ENCODE measurements at places on chromosomes 13 and 19.

- no peak for DNase-seq
Measured at GRCh38 chr13:97234742-97235141, 12.6 kb downstream of the MBNL2 start.

DNA sequence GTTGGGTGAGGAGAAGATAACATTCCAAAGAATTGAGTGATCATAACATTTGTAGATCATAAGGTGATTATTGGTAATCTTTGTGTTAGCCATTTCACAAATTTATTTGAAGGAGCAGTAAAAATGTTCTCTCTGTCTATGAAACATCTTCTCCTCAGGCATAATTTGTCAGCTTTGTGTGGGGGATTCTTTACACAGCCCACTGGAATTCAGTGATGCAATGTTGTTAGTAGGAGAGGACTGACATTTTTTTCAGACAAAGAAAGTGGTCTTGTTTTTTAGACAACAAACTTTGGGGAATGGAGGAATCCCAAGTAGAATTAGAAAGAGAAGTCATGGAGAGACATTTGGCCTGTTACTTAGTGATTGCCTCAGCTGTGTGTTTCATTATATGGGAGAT, 100.3 kb downstream of the ITGBL1 start:
- no peak for DNase-seq

- no peak for DNase-seq
Measured at GRCh38 chr19:28586474-28586873, 626.5 kb downstream of the UQCRFS1 start.

DNA sequence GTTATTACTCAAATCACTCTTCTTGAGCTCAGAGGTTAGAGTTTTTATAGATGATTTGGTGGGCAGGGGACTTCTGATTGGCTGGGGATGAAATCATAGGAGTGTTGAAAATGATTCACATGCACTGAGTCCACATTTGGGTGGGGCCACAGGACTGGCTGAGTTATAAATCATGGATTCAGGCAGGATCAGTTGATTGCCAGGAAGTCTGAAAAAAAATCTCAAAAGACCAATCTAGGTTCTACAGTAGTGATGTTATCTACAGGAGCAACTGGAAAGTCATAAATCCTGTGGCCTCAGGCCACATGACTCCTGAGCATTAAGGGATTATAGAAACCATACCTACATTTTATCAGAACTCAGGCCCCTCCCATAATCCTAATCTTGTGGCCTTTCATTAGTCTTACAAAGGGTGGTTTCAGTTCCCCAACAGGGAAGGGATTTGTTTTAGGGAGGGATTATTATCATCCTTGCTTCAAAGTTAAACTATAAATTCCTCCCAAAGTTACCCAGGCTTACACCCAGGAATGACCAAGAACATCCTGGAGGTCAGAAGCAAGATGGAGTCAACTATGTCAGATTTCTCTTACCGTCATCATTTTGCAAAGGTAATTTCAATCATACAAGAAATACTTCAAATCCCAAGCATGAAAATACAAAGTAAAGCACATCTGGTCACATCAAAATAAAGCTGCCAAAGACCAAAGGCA, 5.6 kb upstream of the CCDC70 start:
- DNase-seq = no peak

DNA sequence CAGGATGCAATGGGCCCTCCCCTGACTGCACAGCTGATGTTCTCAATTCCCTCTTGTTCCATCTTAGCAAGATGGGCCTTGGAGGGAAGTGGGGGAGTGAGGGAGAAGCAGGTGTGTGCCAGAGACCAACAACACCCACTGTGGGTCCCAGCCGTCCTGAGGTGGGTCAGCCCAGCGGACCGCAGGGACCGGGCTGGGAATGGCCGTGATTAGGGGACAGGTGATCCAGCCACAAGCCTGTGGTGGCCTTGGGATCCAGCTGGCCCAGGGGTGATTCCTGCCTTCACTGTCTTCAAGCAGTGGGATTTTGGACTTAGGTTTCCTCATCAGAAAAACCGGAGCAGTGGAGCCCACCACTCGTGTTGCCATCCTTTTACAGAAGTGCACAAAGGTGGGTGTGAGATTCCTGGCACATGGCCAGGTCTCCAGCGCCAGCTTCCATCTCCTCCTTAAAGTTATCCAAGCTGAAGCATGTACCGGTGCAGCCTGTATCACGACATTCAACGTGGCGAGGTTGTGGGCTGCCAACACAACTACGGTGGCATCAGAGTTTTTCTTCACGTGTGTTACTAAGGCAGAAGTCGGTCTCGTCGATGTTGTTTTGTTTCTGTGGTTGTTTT, 9.0 kb upstream of the ATP11A start:
- DNase-seq = no peak

GRCh38 chr13:86572115-86572514, 772.9 kb upstream of the SLITRK6 start:
- no peak for DNase-seq

DNA sequence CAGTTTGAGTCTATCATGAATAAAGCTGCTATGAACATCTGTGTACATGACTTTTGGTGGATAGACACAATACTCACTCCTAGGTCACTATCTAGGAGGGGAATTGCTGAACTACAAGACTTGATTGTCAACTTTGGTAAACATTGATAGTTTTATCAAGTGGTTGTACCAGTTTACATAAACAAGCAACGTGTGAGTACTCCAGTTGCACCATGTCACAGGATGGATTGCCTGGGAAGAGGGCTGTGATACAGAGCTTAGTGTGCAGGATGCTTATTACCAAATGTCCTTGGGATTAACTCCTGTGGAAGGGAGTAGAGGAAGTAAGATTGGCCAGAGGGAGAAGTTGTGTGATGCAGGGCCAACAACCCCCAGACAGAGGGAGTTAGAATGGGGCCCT, 37.7 kb downstream of the RAP2A start:
- no peak for DNase-seq

DNA sequence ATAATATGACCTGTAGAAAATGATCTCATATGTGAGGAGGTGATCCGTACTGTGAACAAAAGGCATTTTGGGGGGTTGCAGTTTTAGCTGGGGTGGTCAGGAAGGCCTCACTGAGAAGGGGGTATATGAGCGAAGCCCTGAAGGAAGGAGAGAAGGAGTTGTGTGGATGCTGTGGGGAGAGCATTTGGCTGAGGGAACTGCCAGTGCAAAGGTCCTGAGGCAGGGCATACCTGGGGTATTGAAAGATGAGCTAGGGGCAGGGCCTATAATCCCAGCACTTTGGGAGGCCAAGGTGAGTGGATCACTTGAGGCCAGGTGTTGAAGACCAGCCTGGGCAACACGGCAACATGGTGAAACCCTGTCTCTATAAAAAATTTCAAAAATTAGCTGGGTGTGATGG, 2.5 kb downstream of the SELENOV start:
- no peak for DNase-seq

- DNase-seq = no peak
Measured at GRCh38 chr19:11769995-11770394, 3.2 kb downstream of the ZNF441 start.

GRCh38 chr13:21297447-21297846, 121.0 kb downstream of the MRPL57 start:
- peak; percentile 53 for DNase-seq

GRCh38 chr13:18954254-18954653, 227.4 kb downstream of the TUBA3C start:
- no peak for DNase-seq

GRCh38 chr13:103395139-103395538, 328.9 kb upstream of the SLC10A2 start:
- DNase-seq = no peak

DNA sequence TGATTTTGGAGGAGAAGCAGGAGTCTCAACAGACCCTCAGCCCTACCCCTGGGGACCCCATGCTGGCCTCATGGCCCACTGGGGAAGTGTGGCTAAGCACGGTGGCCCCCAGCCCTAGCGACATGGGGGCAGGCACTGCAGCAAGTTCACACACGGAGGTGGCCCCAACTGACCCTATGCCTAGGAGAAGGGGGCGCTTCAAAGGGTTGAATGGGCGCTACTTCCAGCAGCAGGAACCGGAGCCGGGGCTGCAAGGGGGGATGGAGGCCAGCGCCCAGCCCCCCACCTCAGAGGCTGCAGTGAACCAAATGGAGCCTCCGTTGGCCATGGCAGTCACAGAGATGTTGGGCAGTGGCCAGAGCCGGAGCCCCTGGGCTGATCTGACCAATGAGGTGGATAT, 14.9 kb downstream of the NCAN start:
- DNase-seq = no peak

DNA sequence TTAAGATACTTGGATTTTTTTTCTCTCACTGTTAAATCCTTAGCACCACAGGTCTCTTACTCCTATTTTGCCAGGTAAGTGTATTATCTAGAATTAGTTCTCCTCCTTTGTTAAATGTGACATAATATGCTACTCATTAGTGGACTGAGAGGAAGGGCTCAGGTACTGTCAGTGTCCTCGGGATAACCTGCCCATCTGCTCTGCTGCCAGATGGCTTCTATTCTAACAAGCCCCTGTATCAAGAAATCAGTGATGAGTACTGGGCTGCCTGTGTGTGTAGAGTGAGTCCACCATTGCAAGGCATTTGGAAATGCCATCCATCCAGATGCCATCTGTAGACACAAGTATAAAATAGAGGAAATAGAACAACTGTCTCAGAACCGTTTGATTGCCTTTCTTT, 209.6 kb downstream of the ATP8A2 start:
- no peak for DNase-seq

DNA sequence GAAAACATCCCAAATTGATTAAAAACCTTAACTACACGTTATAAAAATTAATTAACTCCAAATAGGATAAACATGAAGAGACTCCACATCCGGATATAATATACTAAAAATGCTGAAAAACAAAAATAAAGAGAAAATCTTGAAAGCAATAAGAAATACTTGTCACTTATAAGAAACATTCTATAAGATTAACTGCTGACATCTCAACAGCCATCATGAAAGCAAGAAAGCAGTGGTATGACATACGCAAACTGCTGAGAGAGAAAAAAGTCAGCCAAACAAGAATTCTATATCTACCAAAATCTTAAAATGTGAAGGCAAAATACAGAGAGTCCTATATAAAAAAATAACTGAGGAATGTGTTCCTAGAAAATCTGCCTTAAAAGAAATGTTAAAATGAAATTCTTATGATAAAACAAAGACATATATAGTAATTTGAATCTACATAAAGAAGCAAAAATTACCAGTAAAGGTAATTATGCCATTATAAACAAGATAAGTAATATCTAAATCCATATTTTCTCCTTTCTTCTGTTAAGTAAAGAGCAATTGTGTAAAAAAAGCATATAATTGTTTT, 1851.1 kb downstream of the PCDH9 start:
- peak; percentile 38 for DNase-seq

GRCh38 chr19:7979011-7979410, 26.4 kb downstream of the ELAVL1 start:
- DNase-seq = no peak

DNA sequence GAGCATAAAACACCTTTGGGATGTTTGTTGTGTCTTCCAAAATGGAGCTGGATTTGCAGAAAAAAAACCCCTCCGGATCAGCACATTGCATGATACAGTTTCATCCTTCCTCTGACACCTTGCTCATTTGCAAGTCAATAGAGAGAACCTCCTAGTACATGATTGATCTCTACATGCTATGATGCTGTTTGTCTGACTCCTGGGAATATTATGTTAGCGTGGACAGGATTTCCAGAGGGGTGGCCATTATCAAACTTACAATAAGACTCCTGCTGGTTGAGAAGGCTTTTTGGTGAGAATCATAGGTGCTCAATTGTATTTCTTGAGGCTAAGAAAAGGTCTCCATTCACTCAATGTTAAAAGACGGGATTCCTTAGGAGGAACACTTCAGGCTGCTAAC, 75.9 kb upstream of the SCEL start:
- no peak for DNase-seq

- no peak for DNase-seq
Measured at GRCh38 chr13:110340812-110341444, 33.8 kb downstream of the COL4A2 start.

GRCh38 chr19:45477713-45478453, 10.1 kb downstream of the FOSB start:
- peak; percentile 86 for DNase-seq

- DNase-seq = no peak
Measured at GRCh38 chr13:110311443-110312338, 4.6 kb downstream of the COL4A2 start.

GRCh38 chr19:22595918-22596341, 38.2 kb upstream of the ZNF492 start:
- DNase-seq = no peak

- no peak for DNase-seq
Measured at GRCh38 chr13:27280009-27280656, 9.5 kb downstream of the RASL11A start.

GRCh38 chr19:54475706-54476105, 2.6 kb upstream of the CDC42EP5 start:
- no peak for DNase-seq

DNA sequence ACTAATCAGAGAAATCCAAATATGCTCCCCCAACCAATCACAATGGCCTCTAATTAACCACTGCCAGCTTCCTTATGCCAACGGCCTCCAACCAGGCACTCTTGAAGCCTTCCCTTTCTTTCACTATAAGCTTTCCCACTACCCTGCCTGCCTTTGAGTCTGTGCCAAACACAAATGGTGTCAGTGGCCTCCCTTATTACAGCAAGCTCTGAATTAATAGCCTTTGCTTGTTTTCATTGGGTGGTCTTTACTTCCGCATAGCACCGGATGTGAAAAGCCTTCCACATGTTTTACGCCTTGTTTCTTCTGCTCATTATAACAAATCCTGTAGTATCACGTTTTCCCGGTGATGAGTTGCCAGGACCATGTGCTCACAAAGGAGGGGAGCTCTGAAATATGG, 1.4 kb upstream of the EDDM13 start:
- no peak for DNase-seq

DNA sequence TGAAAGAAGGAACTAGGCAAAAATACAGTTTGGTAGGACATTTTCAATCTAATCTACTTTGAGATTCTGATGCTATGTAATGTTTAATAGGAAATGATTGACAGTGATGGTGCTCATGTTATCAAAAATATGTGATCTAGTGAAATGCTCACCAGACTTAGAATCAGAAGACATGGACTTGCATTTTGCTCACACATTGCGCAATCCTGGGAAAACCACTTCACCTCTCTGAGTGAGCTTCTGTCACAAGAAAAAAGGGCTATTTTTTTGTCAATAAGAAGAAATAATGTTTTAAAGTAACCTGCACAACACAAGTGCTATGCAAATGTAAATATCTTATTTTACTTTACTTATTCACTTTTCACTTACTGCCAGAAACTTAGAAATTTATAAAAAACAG, 380.9 kb upstream of the HTR2A start:
- no peak for DNase-seq

GRCh38 chr13:39196965-39197646, 158.8 kb downstream of the NHLRC3 start:
- DNase-seq = no peak

GRCh38 chr19:45643024-45643926, 4.1 kb upstream of the EML2 start:
- peak; percentile 77 for DNase-seq

- DNase-seq = no peak
Measured at GRCh38 chr13:91326146-91326545, 21.3 kb upstream of the MIR17HG start.

All from NCI-H748 treated with DMSO at 0.1 percent for 48 hours (cell line).